ENCODE measurements at places on chromosomes 2 and 18.

- DNase-seq = no peak
These were observed 379.3 kb downstream of the SOX11 start for GRCh38 chr2:6071519-6071918.

- no peak for DNase-seq
These were observed 13.2 kb downstream of the NEURL3 start for GRCh38 chr2:96491860-96492497.

DNA sequence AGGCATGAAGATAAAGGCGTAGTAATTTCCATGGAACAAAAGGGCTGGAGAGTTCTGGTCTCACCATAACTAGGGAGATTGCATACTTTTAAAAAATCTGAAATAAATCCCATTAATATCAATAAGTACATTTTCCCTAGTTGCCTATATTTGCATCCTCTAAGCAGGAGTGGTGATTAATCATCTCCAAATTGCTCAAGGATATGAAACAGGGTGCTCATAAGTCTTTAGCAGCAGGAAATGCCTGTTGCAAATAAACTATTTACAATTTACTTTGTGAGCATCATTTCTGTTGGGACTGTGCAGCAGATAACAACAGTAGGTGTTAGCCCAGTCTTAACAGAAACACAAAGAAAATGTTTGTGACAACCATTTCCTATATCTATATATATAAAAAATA lies 92.4 kb upstream of the TMEM178A start:
- no peak for DNase-seq

GRCh38 chr18:67468038-67468437 lies 48.5 kb downstream of the DSEL start:
- DNase-seq = no peak

GRCh38 chr2:31066086-31066485 lies 72.2 kb downstream of the GALNT14 start:
- DNase-seq = no peak

DNA sequence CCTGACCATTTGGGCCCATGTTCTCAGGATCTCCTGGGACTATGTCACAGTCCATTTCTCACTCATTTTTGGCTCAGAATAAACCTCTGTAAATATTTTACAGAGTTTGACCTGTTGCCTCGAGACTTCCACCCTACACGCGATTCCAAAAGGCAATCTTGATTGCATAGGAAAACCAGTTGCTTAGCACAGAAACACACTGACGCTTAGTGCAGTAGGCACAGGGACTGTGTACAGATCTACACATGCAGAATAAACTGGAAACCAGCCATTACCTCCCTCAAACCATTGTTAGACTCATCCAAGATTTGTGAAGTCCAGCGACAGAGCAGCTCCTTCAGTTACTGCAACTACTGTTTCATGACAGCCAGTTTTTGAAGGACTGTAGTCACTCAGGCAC lies 73.0 kb downstream of the NCKAP5 start:
- no peak for DNase-seq

GRCh38 chr18:34631093-34631966 lies 78.8 kb upstream of the DTNA start:
- DNase-seq = no peak

- DNase-seq = no peak
These were observed 14.1 kb downstream of the NRP2 start for GRCh38 chr2:205696331-205696926.

GRCh38 chr2:37870829-37871228 lies 54.3 kb upstream of the RMDN2 start:
- no peak for DNase-seq

- DNase-seq = no peak
These were observed 8.5 kb downstream of the AGAP1 start for GRCh38 chr2:235502336-235502735.

- DNase-seq = no peak
These were observed 134.8 kb upstream of the SERPINE2 start for GRCh38 chr2:224173933-224174332.

- no peak for DNase-seq
These were observed 333.7 kb upstream of the MEIS1 start for GRCh38 chr2:66101206-66101605.

GRCh38 chr2:230267556-230267955 lies 42.0 kb downstream of the SP140 start:
- no peak for DNase-seq

- DNase-seq = no peak
These were observed 273.5 kb upstream of the ATP5MC3 start for GRCh38 chr2:175454953-175455389.

GRCh38 chr2:177242121-177242987 lies 22.2 kb downstream of the NFE2L2 start:
- DNase-seq = no peak

DNA sequence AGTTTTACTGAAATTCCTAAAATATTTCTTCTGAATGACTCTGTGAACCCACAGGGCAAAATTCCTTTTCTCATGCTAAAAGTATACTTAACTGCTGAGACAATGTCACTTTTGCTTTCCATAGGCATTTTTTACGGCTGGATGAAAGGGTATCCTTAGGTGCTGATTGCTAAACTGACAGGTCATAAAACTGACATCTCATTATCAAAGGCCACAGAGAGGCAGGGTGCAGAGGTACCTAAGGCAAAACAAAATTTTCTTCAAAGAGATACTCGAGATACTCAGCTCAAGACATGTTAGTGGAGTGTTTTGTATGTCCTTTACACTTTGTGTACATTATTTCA lies 62.0 kb upstream of the WDR75 start:
- no peak for DNase-seq

DNA sequence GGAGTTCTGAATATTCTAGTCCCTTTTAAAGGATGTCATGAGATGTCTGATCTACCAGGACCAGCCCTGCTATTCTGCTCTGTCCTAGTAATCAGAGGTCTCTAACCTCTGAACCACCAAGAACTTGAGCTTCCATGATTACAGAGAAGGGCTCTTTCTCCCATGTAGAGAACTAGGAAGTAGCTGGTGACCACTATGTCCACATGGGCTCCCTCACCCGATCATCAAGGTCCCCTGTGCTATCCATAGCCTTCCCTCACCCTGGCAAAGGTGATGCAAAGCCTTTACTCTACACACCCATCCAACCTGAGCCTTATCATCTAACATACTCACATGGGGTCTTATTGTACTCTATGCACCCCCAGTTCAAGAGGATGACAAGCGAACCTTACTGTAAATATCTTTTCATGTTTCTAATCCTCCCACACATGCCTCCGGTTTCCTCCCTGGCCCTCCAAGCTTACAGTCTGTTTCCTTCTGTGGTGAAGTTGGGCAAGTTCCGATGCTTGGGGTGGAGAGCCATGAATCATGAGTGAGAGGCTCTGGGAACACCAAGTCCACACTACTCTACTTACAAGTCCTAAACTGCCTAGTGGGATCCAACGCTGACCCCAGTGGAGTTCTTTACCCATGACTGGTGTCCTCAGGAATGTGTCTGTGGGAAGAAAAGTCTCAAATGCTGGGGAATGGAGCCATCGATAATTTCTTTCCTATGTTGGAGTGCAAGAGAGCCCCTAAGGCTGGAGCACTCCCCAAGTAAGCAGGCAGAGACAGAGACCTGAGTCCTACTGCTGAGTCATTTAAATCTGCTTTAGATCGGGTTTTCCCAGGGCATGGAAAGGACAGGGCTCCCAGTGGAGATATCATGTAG lies 73.3 kb upstream of the KLF7 start:
- DNase-seq = no peak

DNA sequence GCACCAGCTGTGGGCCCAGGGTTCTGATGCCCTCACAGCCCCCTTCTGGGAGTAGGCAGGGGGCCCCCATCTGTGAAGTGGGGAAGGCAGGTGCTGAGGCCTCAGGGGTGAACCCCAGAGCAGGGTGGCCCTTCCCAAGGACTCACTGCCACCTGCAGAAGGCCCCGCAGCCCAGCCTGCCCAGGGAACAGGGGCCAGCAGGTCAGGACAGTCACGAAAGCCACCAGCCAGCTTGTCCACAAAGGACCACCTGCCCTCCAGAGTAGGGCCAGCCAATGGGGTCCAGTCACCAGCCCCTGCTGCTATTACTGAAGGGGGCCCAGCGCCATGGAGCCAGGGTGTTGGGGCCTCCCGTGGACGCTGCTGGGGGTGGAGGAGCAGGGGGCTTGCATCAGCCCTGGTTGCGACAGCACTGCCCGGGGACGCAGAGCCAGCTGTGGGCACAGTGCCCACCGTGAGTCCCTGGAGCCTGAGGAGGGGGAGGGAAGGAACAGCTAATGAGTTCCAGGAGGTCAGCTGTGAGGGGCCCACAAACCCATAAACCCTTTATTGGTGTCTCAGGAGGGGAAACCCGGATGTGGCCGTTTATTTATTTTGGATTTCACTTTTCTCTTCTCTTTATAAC lies 11.5 kb upstream of the SNED1 start:
- DNase-seq = no peak

DNA sequence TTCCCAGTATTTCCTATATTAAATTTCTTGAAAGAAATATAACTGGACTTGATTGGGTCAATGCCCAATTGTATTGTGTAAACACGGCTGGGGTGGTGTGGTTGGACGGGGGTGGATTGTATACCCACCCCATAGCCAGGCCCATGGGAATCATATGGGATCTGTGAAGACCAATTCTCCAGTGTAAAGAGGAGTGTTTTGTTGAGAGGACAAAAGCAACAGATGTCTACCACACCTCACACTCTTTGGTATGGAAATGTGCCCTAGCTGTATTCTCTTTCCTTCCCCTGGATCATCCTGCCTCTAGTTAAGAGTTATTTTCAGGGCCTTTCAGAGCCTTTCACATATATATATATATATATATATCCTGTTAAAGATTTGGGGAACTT lies 57.5 kb upstream of the TGIF1 start:
- no peak for DNase-seq

DNA sequence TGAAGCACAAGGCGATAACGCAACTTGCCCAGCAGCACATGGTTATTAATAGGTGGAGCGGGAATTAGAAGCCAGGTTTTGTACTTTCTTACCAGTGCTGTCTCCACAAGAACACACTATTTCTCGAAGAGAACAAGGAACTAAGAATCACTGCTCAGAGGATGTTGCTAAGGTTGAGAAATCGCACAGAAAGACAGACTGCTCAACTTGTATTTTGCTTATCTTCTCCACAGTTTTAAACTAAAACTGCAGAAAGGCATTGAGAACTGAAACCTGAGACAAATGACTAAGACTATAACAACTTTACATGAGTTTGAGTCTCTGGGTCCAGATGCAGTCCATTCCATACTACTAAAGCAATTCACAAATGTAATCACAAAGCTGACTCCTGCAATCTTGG lies 6.2 kb downstream of the PRKD3 start:
- DNase-seq = no peak

- DNase-seq = no peak
These were observed 140.9 kb upstream of the B3GNT2 start for GRCh38 chr2:62054916-62055450.

- no peak for DNase-seq
These were observed 19.0 kb downstream of the HAT1 start for GRCh38 chr2:171941316-171941699.

DNA sequence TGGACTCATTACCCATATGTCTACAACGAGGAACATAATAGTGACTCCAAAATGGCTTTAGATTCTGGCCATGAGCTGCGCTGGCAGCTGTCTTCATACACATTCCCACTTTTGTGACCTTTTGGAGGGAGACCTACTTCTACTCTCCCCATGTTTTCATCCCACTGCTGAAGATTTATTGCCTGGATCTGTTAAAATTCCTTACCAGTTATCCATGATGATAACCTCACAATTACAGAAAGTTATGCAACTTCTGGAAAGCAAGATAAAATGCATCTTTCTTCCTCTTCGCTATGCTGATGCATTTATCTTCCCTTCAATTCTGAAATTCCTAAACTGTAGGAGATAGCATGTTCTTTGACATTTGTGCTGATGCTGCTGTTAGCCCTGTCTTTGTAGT lies 855.3 kb downstream of the SLC4A3 start:
- no peak for DNase-seq

GRCh38 chr2:18552351-18553077 lies 7.9 kb downstream of the RDH14 start:
- no peak for DNase-seq

DNA sequence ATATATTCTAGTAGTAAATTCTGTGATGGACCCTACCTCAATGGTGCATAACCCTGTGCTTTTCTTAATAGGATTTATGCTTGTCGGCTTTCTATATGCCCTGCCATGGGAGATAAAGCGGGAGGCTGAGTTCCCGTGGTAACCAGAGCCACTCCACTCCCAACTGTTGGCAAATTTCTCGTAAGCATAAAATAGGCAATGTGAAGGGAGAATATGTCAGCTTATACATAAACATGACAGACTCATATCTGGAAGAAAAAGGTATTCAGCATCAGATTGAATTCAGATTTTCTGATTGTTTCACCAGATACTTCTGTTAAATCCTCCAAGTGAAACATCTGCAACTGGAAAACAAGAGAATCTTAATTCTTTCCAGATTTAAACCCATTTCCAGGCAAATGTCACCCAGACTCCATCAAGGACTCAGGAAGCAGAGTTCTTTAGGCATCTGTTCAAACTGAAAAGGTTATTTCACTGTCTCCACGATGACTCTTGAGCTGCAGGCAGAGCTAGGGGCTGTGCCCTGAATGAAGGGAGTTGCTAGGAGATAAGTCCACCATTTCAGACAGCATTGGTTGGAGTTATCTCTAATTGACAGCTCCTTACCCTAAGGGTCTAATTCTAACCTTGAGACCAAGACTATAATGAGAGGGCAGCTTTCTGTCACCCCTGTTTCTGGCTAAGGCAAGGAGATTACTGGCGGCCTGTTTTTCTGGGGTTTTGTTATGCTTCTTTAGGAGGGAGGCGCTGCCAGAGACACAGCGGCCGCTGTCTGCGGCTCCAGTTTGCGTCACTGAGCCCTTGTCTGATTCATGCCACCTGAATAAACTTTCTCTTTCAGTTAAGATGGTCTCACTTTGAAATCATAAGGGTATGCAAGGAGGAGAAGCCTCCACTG lies 381.3 kb downstream of the SOX11 start:
- no peak for DNase-seq

DNA sequence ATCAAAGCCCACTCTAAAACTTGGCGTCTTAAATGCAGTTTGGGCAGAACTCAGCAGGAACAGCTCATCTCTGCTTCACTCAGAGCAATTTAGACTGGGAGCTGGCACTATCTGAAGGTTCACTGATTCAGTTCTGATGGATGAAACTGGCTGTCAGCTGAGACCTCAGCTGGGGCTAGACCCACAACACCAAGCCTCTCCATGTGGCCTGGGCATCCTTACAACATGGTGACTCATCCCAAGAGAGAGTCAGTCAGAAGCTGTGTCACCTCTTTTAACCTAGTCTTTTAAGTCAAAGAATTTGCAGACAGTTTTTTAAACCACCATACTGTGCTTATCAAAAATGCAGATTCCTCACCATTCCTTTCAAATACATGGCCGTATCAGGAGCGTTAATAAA lies 62.6 kb upstream of the ZNF397 start:
- DNase-seq = no peak

GRCh38 chr2:2919574-2920365 lies 457.8 kb downstream of the EIPR1 start:
- DNase-seq = no peak
